ENCODE measurements at places on chromosomes 2 and 18. TPM values are rescaled to one million over a fixed set of nuclear protein-coding genes. Genes with fewer than 3 reads are reported as not detected.
A peak's percentile ranks its signal among the peaks of the same experiment; 100 is the strongest.

DNA sequence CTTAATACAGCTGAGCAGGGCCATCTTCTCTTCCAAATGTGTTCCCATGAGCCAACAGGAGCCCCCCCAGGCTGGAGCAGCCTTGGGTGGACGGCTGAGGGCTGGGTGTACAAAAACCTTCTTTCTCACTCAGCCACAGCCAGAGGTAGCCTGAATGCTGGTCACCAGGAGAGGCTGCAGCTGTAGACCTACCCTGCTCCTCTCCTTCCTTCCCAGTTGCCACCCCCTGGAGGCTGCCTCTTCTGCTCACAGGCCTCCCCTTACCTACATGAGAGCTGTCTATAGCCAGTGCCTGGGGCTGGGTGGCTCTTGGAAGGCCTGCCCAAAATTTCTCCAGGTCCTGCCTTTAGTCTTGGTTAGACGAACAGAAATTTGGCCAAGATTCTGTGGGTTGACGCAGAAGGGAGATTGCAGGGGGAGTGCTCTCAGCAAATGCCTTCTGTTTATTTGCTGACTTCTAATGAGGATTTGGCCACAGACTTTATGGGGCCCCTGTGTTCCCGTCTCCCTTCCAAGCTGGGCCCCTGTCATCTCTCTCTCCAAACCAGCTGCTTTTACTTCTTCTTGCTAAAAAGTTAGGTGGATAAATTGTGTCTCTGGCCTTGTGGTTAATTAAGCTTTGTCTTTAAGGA is 18.3 kb downstream of the CELF4 start:
- no peak for DNase-seq

Gene DTNB
- total RNA-seq, result 17.3 TPM

Gene SERPINB11
- not detected for total RNA-seq

DNA sequence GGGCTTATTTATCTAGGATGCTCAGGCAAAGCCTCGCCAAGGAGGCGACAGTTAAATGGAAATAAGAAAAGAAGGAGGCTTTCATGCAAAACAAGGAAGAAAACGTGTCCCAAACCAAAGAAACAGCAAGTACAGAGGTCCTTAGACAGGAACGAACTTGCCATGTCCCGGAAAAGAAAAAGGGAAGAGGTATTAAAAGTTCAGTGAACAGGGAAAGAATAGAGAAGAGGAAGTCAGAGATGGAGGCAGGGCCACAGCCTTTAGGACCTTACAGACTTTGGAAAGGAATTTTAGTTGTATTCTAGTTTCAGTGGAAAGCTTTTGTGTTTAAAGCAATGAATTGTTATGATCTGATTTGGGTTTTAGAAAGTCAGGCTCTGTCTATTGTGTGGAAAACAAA is 22.1 kb downstream of the IKZF2 start:
- DNase-seq, result no peak

DNA sequence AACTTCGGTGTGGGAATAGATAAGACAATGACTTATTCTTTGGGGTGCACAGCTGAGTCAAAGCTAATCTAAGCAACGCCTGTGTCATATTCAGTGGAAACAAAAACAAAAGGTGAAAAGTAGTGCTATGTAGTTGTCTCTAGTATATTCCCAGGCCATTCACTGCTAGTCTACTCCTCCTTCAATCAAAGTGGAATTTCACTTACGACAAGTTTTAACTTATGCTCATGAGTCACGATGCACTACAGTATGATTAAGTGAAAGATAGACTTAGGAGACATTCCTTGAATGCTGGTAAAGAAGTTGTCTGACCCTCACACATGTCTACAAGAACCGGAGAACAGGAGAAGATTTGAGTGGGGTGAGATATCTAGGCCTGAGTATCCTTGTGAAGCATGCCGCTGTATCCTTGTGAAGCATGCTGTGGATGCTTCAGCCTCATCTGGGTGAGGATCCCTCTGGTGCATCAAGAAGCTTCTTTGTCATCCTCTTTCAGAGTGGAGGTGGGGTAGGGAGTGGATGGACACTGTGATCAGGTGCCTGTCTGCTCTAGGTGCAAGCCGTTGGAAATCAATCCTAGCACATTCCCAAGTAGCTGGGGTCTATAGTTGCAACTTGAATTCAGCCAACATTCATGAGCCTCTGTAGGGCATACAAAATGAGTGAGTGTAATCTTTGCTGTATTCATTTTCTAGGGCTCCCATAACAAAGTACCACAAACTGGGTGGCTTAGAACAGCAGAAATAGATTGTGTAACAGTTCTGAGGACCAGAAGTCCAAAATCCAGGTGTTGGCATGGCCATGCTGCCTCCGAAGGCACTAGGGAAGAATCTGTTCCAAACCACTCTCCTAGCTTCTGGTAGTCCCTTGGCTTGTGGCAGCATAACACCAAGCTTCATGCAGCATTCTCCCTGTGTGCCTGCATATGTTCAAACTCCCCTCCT is 173.5 kb upstream of the FN1 start:
- DNase-seq, result no peak

DNA sequence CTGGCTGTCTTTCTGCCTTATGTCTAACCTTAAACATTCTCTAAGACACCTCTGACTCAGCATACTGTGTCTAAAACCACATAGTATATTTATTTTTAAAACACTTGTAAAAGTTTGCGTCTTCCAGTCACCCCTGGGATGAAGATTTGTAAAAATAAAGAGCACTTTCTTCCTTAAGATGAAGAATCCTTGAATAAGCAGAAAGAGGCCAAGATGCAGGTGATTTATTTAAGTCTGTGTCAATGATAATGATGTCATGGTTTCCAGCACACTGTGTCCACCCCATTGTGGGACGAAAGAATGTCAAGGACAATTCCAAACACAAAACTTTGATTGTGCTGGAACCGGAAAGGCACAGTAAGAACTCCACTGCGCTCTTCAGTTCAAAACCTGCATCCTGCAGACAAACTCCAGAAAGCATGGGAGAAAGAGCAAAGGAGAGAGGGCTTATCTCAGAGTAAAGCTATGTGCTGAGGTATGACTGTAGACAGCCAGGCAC is 92.9 kb downstream of the ZEB2 start:
- no peak for DNase-seq

- DNase-seq, result no peak
These were observed 49.7 kb downstream of the RIF1 start for GRCh38 chr2:151459358-151459757.

Gene VWC2L
- total RNA-seq, result not detected

Gene FN1
- 133 TPM for total RNA-seq

- no peak for DNase-seq
These were observed 32.5 kb downstream of the GAREM1 start for GRCh38 chr18:32438173-32438572.

Gene SOX11
- not detected for total RNA-seq

DNA sequence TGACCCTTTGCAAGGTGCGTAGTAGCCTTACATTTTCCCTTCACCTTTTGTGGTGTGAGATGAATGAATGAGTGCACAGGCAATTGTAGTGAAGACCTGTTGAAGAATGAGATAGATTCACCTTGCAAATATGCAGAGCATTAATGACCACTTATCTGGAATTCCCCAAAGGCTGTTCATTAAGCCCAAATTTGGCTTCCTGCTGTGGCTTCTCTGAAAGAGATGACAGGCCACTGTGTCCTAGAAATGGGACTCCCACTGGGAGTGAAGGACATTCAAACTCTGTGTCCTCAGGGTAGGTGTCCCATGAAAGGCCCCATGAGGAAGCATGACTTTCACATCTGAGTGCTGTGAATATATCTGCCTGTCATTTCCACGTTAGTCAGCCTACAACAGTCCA is 1821.8 kb upstream of the PIK3C3 start:
- DNase-seq, result no peak

DNA sequence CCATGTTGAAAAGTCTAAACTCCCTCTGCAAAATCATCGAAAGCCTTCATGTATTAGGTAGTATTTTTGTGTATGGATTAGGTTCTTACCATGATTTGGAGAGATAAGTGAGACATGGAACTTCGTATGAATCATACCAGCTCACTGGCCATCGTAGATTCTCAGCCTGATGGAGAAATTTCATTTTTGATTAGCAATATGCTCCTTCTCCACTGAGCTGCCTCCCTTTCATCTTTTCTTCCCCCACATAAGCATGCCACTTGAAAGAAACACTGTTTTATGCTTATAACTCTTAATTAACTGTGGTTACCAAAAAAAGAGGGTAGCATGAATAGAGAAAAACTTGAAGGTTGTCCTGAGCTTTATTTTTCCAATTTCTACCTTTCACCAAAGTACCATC is 111.9 kb downstream of the NCK2 start:
- DNase-seq, result no peak

Gene ALPI
- total RNA-seq, result not detected

- no peak for DNase-seq
These were observed 132.3 kb upstream of the RND3 start for GRCh38 chr2:150619607-150620330.

GRCh38 chr2:62596061-62596921 is 90.3 kb upstream of the TMEM17 start:
- no peak for DNase-seq

Gene UGT1A10
- 120 TPM for total RNA-seq

GRCh38 chr2:63710732-63711131 is 122.0 kb downstream of the MDH1 start:
- no peak for DNase-seq

GRCh38 chr2:100845141-100845991 is 25.4 kb downstream of the NPAS2 start:
- DNase-seq, result no peak

Gene IL36RN
- 0.12 TPM for total RNA-seq

GRCh38 chr2:144832048-144832447 is 312.1 kb upstream of the ZEB2 start:
- no peak for DNase-seq

DNA sequence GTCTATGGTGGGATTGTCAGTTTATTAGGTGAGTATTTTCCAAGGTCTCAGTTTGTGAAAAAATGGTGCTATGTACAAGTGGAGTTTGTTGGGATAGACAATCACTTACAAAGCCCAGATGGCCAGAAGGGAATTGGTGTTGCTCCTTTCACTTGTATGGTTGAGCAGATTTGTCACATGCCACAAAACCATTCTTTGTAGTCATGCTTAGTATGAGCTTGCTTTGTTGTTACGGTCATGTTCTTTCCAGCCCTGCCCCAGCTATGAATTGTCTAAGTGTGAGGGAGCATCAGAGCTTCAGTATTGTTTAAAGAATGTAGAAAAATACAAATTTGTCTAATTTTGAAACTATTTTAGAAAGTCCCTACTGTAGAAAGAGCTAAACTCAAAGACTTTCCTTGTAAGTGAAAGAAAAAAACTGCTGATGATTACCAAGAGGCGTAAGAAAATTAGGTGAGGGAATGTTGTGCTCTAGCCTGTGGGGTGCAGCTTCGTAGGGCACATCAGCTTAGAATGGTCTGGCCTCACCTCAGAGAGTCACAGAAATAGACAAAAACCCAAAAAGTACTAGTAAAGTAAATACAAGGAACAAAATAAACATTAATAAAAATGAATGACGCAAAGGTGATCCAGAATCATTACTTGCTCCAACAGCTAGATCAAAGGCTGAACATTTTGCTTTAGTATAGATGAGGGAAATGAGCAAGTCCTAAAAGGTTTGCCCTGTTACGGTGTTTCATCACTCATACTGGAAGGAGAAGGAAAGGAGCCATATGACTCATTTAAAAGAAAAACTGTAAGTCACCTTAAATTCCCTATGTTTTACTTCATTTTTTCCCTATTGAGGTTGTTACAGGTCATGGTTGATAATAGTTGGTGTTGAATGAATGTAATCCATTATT is 9.2 kb downstream of the TGIF1 start:
- no peak for DNase-seq

Gene BBS5
- total RNA-seq, result 3.9 TPM

Gene CPS1
- total RNA-seq, result 1.1 TPM

Gene STRN
- 25.9 TPM for total RNA-seq

DNA sequence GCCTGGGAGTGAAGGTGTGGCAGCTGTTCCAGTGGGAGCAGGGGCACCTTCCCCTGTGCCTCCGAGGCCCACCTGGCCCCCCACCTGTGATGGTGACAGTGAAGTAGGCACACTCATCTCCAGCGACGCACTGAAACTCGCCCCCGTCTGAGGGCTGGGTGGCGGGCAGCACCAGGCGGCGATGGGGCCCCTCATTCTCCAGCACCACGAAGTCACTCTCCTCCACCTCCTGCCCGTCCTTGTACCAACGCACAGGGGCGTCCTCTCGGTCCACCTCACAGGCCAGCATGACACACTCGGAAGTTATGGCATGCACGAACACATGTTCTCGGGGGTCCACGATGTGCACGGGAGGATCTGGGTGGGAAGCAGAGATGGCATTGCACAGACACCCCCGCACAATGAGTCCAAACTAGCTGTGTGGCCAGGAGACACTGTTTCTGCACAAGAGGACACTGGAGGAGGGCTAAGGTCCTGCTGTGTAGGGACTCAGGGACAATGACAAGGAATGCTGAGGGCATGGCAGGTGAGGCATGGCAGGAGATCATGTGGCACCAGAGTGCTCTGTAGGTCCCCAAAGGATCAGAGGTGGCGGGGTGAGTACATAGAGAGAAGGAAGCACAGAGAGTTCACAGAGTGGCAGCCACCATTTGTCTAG is 7.9 kb downstream of the OBSL1 start:
- no peak for DNase-seq

GRCh38 chr2:233925402-233925801 is 8.2 kb downstream of the TRPM8 start:
- no peak for DNase-seq

GRCh38 chr18:73199151-73199550 is 331.4 kb upstream of the NETO1 start:
- no peak for DNase-seq

GRCh38 chr2:73350035-73350691 is 35.5 kb upstream of the ALMS1 start:
- no peak for DNase-seq

Gene OR6B2
- not detected for total RNA-seq

- DNase-seq, result no peak
These were observed 65.1 kb upstream of the CTLA4 start for GRCh38 chr2:203802342-203803052.

DNA sequence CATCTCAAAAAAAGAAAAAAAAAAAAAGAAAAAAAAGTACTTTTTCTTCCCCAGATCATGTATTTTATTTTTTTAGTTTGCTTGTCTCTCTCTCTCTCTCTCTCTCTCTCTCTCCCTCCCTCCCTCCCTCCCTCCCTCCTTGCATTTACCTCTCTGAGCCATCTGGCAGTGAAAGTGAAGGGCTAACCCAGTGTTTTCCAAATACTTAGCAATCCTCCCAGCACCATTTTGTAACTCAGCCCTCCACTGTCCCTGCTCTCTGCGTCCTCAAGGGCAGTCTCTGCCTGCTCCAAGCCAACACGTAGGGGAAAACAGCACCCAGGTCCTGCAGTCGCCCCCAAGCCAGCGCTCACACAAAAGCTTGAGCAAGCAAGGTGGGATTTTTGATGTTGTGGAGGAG is 19.6 kb upstream of the TEX44 start:
- DNase-seq, result no peak

GRCh38 chr2:219477815-219478214 is 20.9 kb upstream of the GMPPA start:
- no peak for DNase-seq

GRCh38 chr2:28206762-28207161 is 185.9 kb upstream of the FOSL2 start:
- no peak for DNase-seq

- DNase-seq, result peak; percentile 87
These were observed at the start of gene SH3BP4 for GRCh38 chr2:234951664-234952269. Gene SH3BP4, plus strand, starts transcription at chr2:234952017. Its CDS starts 82,986 bp downstream, at chr2:235035003.
